ENCODE measurements at places on chromosomes 5 and 9. TPM values are rescaled to one million over a fixed set of nuclear protein-coding genes. Genes with fewer than 3 reads are reported as not detected.

The PCDHB2 gene
- 34.2 TPM for total RNA-seq

The FAXDC2 gene
- total RNA-seq, result 7.3 TPM

- DNase-seq, result peak; percentile 83
- H3K4me3 ChIP-seq, result peak overlapping the region; percentile 9
- no peaks in the 10 kb centered on the region for H3K27me3 ChIP-seq
- H3K36me3 ChIP-seq, result no peaks in the 10 kb centered on the region
- H3K27ac ChIP-seq, result peak overlapping the region; percentile 73
These were observed 97.1 kb downstream of the ENC1 start for GRCh38 chr5:74543162-74543995.

DNA sequence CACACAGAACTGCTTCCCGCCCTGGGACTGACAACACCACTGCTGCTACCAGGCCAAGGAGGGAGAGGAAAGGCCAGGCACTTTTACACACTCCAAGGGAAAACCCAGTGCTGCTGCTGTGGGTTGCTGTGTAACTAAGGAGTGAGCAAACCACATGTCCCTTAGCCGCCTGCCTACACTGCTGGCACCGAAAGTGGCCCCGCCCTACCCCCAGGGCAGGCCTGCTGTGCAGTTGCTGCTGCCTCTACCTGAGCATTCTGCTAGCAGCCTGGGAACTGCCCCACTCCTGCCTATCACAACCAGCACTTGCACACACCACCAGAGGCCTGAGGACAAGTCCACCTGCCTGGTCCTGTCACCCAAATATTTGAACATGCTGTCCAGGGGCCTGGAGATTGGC is 740.9 kb downstream of the DTWD2 start:
- H3K4me1 ChIP-seq, result no peaks in the 10 kb centered on the region
- no peak for DNase-seq
- no peaks in the 10 kb centered on the region for H3K36me3 ChIP-seq
- H3K27ac ChIP-seq, result no peak overlapping the region
- H3K27me3 ChIP-seq, result no peaks in the 10 kb centered on the region
- H3K4me3 ChIP-seq, result no peak overlapping the region

- H3K4me3 ChIP-seq, result no peak overlapping the region
- peaks cover 6% of the 10 kb centered on the region for H3K4me1 ChIP-seq
- no peaks in the 10 kb centered on the region for H3K36me3 ChIP-seq
These were observed 1.6 kb downstream of the GM2A start for GRCh38 chr5:151254556-151254955.

DNA sequence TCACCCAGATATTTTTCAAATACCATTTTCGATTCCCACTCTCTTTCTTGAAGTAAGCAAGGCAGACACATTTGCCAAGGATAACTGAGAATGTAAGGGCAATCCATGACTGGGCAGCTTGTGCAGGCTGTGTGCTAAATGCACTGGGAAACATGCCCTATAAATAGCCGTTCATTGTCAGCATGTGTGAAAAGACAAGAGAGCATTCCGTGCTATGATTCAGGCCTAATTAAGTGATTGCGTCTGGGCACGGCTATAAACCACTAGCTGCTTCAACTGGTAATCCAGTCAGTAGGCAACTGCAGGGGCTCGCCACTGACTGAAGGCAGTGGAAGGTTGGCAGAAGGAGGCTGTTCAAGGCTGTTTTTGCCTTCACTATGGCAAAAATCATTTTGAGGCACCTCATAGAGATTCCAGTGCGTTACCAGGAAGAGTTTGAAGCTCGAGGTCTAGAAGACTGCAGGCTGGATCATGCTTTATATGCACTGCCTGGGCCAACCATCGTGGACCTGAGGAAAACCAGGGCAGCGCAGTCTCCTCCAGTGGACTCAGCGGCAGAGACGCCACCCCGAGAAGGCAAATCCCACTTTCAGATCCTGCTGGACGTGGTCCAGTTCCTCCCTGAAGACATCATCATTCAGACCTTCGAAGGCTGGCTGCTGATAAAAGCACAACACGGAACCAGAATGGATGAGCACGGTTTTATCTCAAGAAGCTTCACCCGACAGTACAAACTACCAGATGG is at the start of gene HSPB3:
TSS of gene HSPB3 (plus strand) at position 287 of the 745 bp plus-strand sequence. CDS start at position 378, 91 bp downstream.
- no peak for DNase-seq
- H3K4me1 ChIP-seq, result peaks cover 4% of the 10 kb centered on the region
- no peak within 1 kb of the TSS for H3K27ac ChIP-seq
- no peak within 1 kb of the TSS for H3K4me3 ChIP-seq
- H3K36me3 ChIP-seq, result no peaks in the 10 kb centered on the region

DNA sequence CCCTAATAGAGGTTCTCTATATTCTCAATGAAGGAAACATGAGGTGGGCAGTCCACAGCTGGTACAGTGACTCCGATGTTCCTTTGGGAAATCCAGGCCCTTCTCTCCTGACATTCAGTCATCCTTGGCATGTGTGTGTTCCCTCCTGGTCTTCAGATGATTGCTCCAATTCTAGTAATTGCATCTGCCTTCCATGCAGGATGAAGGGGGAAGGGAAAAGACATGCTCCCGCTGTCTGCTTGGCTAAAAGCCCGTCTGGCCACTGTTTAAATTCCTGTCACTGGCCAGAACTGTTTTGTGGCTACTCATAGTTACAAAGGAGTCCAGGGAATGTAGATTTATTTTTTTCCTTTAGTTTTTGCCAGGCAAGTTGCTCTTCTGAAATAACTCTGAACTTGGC is 65.0 kb downstream of the MAST4 start:
- peaks cover 5% of the 10 kb centered on the region for H3K4me1 ChIP-seq
- H3K36me3 ChIP-seq, result no peaks in the 10 kb centered on the region
- no peak for DNase-seq
- H3K27me3 ChIP-seq, result no peaks in the 10 kb centered on the region
- H3K4me3 ChIP-seq, result no peak overlapping the region

GRCh38 chr9:116133163-116133562 is 20.4 kb upstream of the PAPPA start:
- H3K4me1 ChIP-seq, result no peaks in the 10 kb centered on the region
- no peak overlapping the region for H3K27ac ChIP-seq
- H3K4me3 ChIP-seq, result no peak overlapping the region
- no peaks in the 10 kb centered on the region for H3K36me3 ChIP-seq
- H3K27me3 ChIP-seq, result no peaks in the 10 kb centered on the region

The HMCN2 gene
- 0.15 TPM for total RNA-seq

GRCh38 chr5:165242646-165243045 is 1737.2 kb downstream of the MAT2B start:
- no peak for DNase-seq
- H3K36me3 ChIP-seq, result no peaks in the 10 kb centered on the region
- H3K27ac ChIP-seq, result no peak overlapping the region
- H3K27me3 ChIP-seq, result no peaks in the 10 kb centered on the region

GRCh38 chr5:160537940-160538339 is 116.3 kb downstream of the PTTG1 start:
- DNase-seq, result no peak
- no peaks in the 10 kb centered on the region for H3K27me3 ChIP-seq
- no peak overlapping the region for H3K27ac ChIP-seq
- no peak overlapping the region for H3K4me3 ChIP-seq
- H3K36me3 ChIP-seq, result no peaks in the 10 kb centered on the region

- H3K4me3 ChIP-seq, result no peak overlapping the region
- no peaks in the 10 kb centered on the region for H3K27me3 ChIP-seq
- peak; percentile 2 for DNase-seq
- H3K4me1 ChIP-seq, result no peaks in the 10 kb centered on the region
- H3K36me3 ChIP-seq, result no peaks in the 10 kb centered on the region
These were observed 1532.8 kb upstream of the ACO1 start for GRCh38 chr9:30851600-30851999.

DNA sequence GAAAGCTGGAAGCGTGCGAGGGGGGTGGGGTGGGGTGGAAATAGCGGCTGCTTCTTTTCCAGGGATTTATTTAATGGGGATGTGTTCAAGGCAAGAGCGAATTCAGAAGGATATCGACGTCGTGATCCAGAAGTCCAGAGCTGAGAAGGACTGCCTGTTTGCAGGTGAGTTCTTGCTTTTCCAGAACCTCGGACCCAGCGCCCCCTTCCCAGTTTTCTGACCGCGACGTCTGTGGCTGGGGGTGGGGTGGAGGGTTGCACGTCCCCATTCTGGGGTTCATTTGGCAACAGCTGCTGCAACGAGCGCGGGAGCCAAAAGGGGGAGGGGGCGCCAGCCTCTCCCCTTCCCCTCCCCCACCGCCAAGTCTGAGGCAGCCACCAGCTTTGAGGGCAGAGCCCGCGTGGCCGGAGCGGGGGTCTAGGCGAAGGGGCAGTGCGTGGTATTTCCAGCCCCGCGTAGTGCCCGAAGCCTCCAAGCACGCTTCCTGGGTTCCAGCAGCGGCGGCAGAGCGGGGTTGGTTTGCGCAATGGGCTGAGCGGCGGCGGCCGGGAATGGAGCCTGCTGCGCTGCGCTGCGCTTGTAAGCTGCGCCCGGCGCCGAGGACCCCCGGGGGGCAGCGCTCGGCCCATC is 701 bp downstream of the PARP8 start:
- H3K27ac ChIP-seq, result peak overlapping the region; percentile 76
- DNase-seq, result peak; percentile 82

GRCh38 chr9:131690462-131690861 is 49.4 kb downstream of the RAPGEF1 start:
- H3K4me1 ChIP-seq, result peaks cover 21% of the 10 kb centered on the region
- no peak overlapping the region for H3K27ac ChIP-seq
- no peaks in the 10 kb centered on the region for H3K27me3 ChIP-seq
- no peak overlapping the region for H3K4me3 ChIP-seq
